ENCODE measurements at places on chromosomes 6 and 20.
A peak's percentile ranks its signal among the peaks of the same experiment; 100 is the strongest.

- no peaks in the 10 kb centered on the region for H3K4me1 ChIP-seq
- no peak for DNase-seq
- peaks cover 37% of the 10 kb centered on the region for H3K27me3 ChIP-seq
- no peak overlapping the region for H3K27ac ChIP-seq
Measured at GRCh38 chr6:12804952-12805645, 88.5 kb downstream of the PHACTR1 start.

GRCh38 chr20:60589623-60590022 is 631.4 kb downstream of the CDH26 start:
- H3K4me3 ChIP-seq, result no peak overlapping the region
- DNase-seq, result no peak
- no peaks in the 10 kb centered on the region for H3K4me1 ChIP-seq

- peaks cover 37% of the 10 kb centered on the region for H3K27me3 ChIP-seq
- H3K27ac ChIP-seq, result no peak overlapping the region
- H3K4me3 ChIP-seq, result no peak overlapping the region
- H3K4me1 ChIP-seq, result peaks cover 5% of the 10 kb centered on the region
Measured at GRCh38 chr20:973785-974194, 28.3 kb downstream of the RSPO4 start.

- no peak for DNase-seq
- H3K27me3 ChIP-seq, result no peaks in the 10 kb centered on the region
- no peaks in the 10 kb centered on the region for H3K4me1 ChIP-seq
- H3K4me3 ChIP-seq, result no peak overlapping the region
- H3K27ac ChIP-seq, result no peak overlapping the region
Measured at GRCh38 chr6:73371984-73372383, 2.3 kb upstream of the OOEP start.

- H3K27me3 ChIP-seq, result peaks cover 78% of the 10 kb centered on the region
- peak overlapping the region; percentile 57 for H3K4me3 ChIP-seq
- no peak for DNase-seq
- no peak overlapping the region for H3K27ac ChIP-seq
- peaks cover 3% of the 10 kb centered on the region for H3K4me1 ChIP-seq
- no peaks in the 10 kb centered on the region for H3K36me3 ChIP-seq
Measured at GRCh38 chr6:151240036-151240685, 394 bp downstream of the AKAP12 start.

- no peak overlapping the region for H3K4me3 ChIP-seq
- H3K27me3 ChIP-seq, result peaks cover 33% of the 10 kb centered on the region
- H3K4me1 ChIP-seq, result no peaks in the 10 kb centered on the region
- no peak overlapping the region for H3K27ac ChIP-seq
- DNase-seq, result no peak
Measured at GRCh38 chr6:164114651-164115050, 700.1 kb downstream of the QKI start.

DNA sequence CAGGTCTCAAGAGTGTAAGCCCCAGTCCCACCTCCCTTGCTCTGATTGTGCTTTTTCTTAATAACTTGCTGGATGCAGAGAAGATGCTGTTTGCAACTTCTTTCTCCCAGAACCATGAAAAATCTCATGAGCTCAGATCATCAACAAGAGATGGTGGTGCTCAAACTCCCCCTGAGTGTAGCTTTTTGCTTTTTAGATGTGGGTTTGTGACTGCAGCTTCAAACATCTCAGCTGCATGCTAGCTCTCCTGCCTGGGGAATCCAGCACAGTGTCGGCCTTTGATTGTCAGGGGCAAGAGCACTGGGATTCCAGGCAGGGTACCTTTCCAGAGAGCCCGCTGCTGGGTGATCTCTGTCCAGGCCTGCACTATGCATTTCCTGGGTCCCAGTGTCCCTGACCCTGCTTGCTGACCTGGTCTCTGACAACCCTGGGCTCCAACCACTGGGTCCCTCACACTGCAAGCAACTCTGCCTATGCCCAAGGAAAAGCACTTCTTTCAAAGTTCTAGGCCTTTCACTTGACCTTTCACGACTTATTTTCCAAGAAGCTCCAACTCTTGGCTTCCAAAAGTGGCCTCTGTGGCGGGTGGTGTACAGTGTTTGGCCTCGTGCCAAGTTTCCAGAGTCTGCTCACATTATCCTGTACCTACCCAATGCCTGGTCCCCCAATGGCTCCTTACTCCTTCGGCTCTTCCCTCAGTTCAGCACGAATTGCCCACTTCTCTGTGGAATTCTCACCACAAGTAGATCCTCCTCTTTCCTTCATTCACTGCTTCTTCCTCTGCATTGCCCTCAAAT is 69.7 kb upstream of the LY86 start:
- DNase-seq, result no peak
- peaks cover 14% of the 10 kb centered on the region for H3K4me1 ChIP-seq
- H3K27me3 ChIP-seq, result peaks cover 89% of the 10 kb centered on the region
- H3K36me3 ChIP-seq, result peaks cover 1% of the 10 kb centered on the region
- no peak overlapping the region for H3K4me3 ChIP-seq

GRCh38 chr20:19070681-19071445 is 141.6 kb upstream of the SLC24A3 start:
- no peak overlapping the region for H3K4me3 ChIP-seq
- no peak for DNase-seq
- no peak overlapping the region for H3K27ac ChIP-seq

DNA sequence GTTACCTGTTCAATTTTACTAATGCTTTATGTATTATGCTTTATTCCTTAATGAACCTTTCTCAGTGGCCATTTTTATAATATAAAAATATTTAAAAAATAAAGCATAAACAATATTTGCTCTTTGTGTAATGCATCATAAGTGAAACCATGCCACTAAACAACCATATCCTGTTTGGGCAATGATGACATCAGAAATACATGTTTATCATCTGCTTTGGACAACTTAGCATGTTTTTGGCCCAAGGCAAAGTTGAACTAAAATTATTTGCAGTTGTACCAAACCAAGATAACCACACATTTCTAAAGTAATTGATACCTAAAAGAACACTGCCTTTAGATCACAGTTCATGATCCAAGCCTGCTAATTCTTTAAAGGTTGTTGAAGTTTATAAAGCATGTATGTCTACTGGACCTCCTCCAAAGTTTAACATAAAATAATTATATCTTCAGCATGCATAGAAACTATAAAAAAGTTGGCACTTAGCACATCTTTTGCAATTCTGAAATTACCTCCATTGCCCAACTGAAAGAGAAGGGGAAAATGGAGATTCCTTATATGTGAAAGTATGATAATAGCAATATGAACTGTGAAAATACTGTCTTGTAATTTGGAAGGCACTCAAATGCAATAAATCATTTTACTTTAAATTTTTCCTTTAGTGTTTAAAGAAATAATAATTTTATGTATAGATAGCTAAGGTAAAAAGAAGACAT is 325.6 kb upstream of the RUNX2 start:
- H3K27ac ChIP-seq, result peak overlapping the region; percentile 81
- no peaks in the 10 kb centered on the region for H3K27me3 ChIP-seq
- no peak for DNase-seq
- peaks cover 4% of the 10 kb centered on the region for H3K36me3 ChIP-seq

- no peak overlapping the region for H3K4me3 ChIP-seq
- H3K27me3 ChIP-seq, result no peaks in the 10 kb centered on the region
- H3K4me1 ChIP-seq, result no peaks in the 10 kb centered on the region
- DNase-seq, result no peak
- no peaks in the 10 kb centered on the region for H3K36me3 ChIP-seq
- no peak overlapping the region for H3K27ac ChIP-seq
Measured at GRCh38 chr6:139742671-139743070, 368.2 kb upstream of the CITED2 start.

- DNase-seq, result no peak
- peaks cover 2% of the 10 kb centered on the region for H3K36me3 ChIP-seq
- H3K4me1 ChIP-seq, result peaks cover 4% of the 10 kb centered on the region
- no peak overlapping the region for H3K27ac ChIP-seq
- H3K4me3 ChIP-seq, result no peak overlapping the region
Measured at GRCh38 chr6:33723371-33724085, 12.0 kb upstream of the UQCC2 start.

DNA sequence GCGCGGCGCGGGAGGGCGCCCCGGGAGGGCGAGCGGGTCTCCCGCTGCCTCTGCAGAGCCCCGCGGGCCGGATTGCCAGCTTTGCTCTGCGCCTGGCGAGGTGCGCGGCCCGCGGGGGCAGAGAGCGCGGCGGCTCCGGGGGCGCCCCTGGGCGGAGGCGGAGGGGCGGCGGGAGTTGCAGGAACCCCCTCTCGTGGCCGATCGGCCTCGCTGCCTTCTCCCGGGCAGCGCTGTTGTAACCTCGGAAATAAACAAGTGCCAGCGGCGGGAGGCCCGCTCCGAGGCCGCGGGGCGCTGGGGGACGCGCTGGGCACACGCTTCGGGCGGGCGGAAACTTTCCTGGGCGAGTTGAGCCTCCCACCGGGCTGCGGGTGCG is 1.2 kb downstream of the CDH4 start:
- no peak overlapping the region for H3K4me3 ChIP-seq
- H3K4me1 ChIP-seq, result no peaks in the 10 kb centered on the region
- no peaks in the 10 kb centered on the region for H3K36me3 ChIP-seq

GRCh38 chr6:43215066-43215465 is 14.2 kb downstream of the DNPH1 start:
- H3K4me1 ChIP-seq, result no peaks in the 10 kb centered on the region
- H3K27ac ChIP-seq, result no peak overlapping the region
- peaks cover 14% of the 10 kb centered on the region for H3K36me3 ChIP-seq
- H3K27me3 ChIP-seq, result no peaks in the 10 kb centered on the region

DNA sequence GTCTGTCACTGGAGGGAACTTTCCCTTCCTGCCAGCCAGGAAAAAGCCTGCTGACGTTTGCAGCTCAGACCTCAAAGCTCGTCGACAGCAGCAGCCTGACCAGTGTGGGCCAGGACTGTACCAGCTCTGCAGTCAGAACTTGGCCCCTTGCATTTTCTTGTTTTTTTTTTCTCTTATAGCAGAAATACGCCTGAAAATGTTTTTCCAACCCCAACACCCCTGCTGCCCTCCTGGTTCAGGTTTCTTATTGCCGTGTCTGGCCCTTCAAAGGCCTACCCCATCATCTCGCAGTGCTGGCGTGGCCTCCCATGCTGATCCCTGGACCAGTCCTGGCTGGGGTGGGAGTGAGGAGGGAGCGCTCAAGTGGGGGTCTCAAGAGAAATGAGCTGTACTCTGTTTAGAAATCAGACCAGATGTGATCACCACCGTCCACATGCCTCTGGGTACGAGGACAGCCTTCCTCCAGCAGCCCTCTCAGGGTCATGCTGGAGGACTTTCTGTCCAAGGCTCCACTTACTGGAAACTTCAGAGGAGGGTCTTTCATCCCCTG is 169.0 kb downstream of the FOXC1 start:
- H3K27ac ChIP-seq, result no peak overlapping the region
- peaks cover 6% of the 10 kb centered on the region for H3K4me1 ChIP-seq

- H3K27me3 ChIP-seq, result peaks cover 57% of the 10 kb centered on the region
- no peak for DNase-seq
- peaks cover 27% of the 10 kb centered on the region for H3K4me1 ChIP-seq
- H3K36me3 ChIP-seq, result no peaks in the 10 kb centered on the region
Measured at GRCh38 chr6:1315560-1316386, 3.9 kb downstream of the FOXQ1 start.

GRCh38 chr6:164926686-164927085 is 382.7 kb downstream of the C6orf118 start:
- H3K36me3 ChIP-seq, result no peaks in the 10 kb centered on the region
- no peak for DNase-seq
- no peaks in the 10 kb centered on the region for H3K4me1 ChIP-seq
- no peaks in the 10 kb centered on the region for H3K27me3 ChIP-seq

All from central memory CD8-positive, alpha-beta T cell (primary cell).